ENCODE measurements at places on chromosomes 5 and 9.

DNA sequence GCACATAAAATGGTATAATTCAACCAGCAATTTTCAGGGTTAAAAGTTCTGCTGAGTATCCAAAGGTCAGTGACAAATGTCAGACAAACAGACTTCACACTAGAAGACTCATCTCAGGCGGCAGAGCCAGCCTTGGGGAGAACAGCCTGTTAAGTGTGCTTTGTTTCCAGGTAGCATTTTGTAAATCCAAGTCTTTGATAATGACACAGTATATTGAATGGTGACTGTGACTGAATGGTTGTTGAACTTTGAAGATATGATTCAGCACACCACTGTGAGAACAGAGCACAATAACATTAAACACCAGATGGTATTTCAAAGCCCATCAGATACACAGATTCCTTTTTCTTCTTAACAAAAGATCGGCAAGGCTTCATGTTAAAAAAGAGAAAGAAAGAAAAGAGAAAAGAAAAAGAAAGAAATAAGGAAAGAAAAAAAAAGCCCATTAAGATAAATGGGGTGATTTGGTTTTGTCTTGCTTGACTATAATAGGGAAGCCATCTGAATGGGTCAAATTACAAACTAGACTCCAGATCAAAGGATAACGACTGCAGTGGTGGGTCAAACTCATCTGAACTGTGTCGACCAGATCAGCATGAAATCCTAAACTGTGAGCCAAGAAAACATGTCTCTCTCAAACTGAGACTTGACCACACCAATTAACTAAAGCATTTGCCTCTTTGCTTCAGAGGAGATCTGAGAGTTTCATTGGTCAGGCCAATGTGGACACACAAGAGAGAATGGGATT, 313.0 kb upstream of the ZNF608 start:
- DNase-seq, result no peak

DNA sequence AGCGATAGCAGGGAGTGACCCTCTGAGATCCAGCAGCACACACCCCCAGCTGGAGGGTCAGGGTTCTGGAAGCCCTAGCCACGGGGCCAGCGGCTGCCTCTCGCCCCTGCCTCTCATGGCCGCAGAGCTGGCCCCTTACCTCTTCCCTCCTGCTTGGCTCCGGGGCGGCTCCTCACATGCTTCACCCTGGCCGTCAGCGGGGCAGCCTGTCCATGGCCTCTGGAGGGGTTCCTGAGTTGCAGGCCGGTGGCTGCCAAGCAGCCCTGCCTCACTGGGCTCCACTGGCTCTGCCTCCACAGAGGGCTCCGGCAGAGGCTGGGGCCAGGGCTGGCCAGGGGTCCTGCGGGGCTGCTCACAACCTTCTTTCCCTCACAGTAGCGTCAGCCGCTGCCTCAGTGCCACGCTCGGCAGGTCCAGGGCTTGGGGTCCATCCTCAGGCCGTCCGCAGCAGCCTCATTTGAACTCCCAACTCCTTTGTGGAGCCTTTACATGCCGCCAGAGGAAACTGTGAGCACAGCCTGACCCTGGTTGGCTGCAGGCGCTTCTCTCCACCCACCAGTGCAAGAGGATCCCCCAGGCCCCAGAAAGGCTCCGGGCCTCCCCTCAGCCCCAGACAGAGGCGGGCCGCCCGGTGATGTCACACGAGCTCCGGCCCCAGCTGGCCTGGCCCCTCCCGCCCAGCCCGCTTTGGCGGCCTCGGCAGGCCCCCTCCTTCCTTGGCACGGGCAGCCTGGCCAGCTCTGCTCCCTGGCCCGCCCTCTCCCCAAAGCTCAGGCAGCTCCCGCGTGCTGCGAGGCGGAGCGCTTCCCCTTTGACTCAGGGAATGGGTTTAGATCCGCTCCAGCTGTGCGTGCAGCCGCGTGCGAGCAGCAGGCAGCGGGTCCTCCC, at the start of gene ANGPTL2:
Gene ANGPTL2, minus strand, starts transcription at position 460 of the 888 bp plus-strand sequence. CDS start 13,904 bp downstream, outside the sequence.
- DNase-seq, result peak; percentile 83

- no peak for DNase-seq
These were observed 180.5 kb downstream of the CNTLN start for GRCh38 chr9:17315341-17315740.

GRCh38 chr9:123757960-123758359, 172.0 kb downstream of the DENND1A start:
- no peak for DNase-seq

GRCh38 chr5:179217356-179217755, 127.9 kb downstream of the ADAMTS2 start:
- no peak for DNase-seq

GRCh38 chr9:36543916-36544315, 28.8 kb upstream of the MELK start:
- no peak for DNase-seq

DNA sequence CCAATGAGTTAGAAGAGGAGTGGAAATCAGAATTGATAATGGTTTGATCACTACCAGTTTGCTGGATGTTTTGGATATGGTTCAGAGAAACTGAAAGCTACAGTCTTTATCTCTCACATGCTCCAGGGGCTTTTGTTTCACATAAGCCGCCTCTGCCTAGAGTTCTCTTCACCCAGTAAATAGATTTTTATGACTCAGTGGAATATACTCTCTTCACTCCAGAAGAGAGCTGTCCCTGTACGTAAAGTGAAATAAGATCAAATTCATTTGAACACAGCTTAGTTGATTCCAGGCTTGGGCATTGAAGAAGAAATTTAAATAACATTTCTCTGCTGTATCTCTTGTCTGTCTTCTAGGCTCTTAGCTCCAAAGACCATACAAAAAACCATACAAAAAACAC, 184.9 kb downstream of the TRPM3 start:
- no peak for DNase-seq

DNA sequence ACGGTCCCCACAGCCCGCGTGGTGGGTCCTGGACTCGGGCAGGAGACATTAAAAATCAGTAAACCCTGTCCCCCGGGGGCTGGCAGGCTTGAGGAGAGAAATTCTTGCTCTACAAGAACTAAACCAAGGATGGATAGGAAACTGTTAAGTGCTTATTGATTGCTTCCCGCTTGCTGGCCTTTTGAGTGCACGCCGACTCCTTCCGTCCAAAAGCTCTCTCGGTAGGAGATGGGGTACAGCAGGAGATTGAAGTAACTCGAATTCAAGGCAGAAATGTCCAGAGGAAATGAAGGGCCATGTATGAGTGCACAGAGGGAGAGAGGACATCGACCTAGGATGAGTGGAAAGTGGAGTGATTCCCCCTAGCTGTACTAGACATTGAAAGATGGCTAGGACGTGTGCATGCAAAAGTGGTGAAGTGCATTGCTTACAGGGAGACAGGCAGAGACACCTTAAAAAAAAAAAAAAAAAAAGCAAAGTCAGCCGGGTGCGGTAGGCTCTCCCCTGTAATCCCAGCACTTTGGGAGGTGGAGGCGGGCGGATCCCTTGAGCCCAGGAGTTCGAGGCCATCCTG, 923 bp downstream of the RECK start:
- DNase-seq, result peak; percentile 52

- no peak for DNase-seq
These were observed 13.9 kb upstream of the HABP4 start for GRCh38 chr9:96436063-96436455.

GRCh38 chr9:6910497-6910896, 152.7 kb downstream of the KDM4C start:
- no peak for DNase-seq

DNA sequence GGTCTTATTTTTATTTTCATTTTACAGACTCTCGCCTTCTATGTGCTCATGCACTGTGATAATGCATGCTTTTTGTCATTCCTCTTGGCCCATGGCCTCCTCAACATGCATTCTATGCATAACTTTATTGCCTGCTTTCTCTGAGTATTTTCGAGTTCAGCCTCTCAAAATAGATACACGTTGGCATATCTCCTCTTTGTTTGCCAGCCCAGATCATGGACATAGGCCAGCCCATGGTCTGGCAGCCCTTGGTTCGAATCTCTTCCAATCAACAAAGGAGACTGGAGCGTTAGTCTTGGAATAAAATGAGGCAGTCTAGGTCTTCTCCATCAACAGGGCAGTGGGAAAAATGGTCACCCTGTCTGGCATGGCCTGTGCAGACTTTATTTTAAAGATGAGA, 279.5 kb upstream of the ADAMTS16 start:
- no peak for DNase-seq

DNA sequence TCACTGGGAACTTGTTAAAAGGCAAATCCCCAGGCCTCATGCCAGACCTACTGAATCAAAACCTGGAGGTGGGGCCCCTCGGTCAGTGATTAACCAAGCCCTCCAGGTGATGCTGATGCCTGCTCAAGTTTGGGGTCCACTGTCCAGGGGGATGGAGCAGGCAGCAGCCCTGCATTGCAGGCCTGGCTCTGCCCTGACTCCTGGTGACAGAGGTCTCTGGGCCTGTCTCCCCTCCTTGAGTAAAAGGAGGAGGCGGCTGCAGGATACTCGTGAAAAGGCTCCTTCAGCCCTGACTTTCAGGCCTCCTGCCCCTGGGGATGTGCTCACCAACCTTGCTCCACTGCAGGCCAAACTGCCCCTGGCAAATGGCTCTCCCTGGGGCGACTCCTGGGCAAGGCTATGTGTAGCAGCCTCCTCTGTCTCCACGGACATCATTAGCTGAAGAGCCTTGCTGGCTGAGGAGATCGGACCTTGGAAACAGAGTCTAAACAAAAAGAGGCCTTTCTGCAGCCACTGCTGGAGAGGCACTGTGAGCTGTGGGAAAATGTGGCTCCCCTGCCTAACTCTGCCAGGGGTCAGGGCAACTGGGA, 134.8 kb upstream of the ALDH1B1 start:
- DNase-seq, result no peak
